ENCODE measurements at places on chromosomes 11 and 22.

GRCh38 chr11:118295815-118296454 lies 8.6 kb upstream of the CD3E start:
- peak; percentile 15 for DNase-seq

GRCh38 chr11:48017105-48017830 lies 36.9 kb downstream of the PTPRJ start:
- DNase-seq = no peak

DNA sequence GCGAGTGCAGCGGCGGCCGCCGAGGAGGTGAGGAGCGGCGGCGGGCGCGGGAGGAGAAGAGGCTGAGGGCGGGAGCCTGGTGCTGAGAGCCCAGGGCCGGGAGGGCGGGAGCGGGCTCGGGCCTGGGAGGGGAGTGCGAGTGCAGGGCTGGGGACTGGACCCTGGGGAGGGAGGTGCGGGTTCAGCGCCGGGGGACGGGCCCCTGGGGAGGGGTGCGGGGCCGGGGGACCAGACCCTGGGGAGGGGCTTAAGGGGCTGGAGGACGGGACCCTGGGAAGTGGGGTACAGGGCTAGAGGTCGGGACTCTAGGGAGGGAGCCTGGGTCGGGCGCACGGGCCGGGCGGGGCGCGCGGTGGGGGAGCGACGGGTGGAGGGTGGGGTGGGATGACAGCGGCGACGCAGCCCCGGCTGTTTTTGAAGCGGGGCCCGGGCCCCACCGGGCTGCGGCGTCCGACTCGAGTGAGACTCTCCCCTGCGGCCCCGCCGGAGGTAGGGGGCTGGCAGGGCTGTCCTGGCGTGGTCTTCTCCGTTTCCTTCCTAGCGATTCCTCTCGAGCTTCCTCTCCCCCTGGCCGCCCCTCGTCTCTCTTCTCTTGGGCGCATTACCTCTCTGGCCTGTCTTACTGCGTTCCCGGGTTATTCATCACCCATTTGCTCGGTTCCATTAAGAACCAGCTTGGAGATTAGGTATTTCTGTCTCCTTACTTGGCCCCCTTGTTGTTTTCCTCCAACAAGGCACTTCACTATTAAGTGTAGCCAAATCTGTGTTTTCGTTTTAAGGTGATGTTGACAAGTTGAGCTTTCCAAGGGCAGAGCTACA lies 754 bp downstream of the NUP50 start:
- DNase-seq = peak; percentile 23

GRCh38 chr11:6655790-6656583 lies at the start of gene DCHS1:
Gene DCHS1 (minus strand): TSS chr11:6655809. CDS start chr11:6641613, 14,196 bp downstream.
- DNase-seq = no peak

DNA sequence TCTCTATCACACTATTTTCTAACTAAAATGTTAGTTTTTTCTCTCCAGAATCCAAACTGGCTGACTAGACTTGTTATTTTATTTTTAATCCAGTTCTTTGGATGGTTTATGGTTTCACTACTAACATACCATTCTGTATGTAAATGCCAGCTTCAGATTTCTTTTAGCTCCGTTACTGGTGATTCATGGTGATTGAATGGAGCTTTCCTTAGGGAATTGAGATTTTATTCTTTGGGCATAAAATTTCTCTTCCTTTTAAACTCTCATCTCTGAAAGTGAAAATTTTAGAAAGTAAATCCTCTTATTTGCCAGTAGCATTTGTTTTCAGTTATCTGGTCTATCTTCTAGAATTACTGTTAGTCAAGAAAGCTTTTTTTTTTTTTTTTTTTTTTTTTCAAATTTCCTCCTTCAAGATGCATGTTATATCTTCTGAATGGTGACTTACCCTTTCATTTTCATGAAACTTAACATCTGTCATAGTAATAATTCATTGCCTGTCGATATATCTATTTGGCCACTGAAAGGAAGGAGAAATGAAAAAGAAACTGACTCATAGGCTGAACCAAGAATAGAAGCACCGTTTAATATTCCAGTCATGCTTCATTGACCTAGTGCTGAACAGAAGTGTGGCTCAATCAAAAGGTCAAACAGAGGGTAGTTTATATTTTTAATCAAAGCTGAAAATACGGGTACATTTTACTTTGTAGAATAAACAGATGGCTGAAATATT lies 6.4 kb downstream of the ENDOD1 start:
- peak; percentile 74 for DNase-seq

DNA sequence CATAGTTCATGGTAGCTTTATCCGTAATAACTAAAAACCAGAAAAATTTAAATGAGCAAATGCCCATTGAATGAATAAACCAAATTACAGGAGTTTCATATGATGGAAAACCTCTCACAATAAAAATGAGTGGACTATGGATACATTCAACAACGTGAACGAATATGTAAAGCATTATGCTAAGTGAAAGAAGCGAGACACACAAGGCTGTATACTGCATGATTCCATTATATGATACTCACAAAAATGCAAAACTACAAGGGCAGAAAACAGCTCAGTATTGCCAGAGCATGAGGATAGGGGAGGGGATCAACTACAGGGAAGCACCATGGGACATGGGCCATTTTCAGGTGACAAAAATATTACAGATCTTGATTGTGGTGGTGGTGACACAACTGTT lies 22.2 kb downstream of the DDI1 start:
- DNase-seq = no peak

GRCh38 chr22:24147666-24148065 lies 33.6 kb upstream of the SUSD2 start:
- no peak for DNase-seq

- no peak for DNase-seq
These were observed 335.0 kb downstream of the CADM1 start for GRCh38 chr11:115169251-115169650.

- peak; percentile 44 for DNase-seq
These were observed 31.3 kb upstream of the LRRC55 start for GRCh38 chr11:57150454-57150917.

- DNase-seq = peak; percentile 61
These were observed 179.6 kb upstream of the ISX start for GRCh38 chr22:34886391-34886790.

- peak; percentile 50 for DNase-seq
These were observed 116.0 kb upstream of the TIMP3 start for GRCh38 chr22:32685512-32685911.

DNA sequence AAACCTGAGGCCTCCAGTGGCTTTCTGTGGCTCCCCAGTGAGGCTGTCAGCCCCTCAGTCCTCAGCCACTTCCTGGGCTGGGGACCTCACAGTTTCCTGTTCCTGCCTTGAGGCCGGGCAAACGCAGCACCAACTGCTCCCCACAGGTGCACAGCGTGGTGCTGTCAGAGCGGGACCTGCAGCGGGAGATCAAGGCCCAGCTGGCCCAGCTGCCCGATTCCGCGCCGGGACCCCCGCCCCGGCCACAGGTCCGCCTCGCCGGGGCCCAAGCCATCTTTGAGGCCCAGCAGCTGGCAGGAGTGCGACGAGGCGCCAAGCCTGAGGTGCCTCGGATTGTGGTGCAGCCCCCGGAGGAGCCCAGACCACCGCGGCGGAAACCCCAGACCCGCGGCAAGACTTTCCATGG lies 5.4 kb downstream of the TBC1D10C start:
- no peak for DNase-seq

DNA sequence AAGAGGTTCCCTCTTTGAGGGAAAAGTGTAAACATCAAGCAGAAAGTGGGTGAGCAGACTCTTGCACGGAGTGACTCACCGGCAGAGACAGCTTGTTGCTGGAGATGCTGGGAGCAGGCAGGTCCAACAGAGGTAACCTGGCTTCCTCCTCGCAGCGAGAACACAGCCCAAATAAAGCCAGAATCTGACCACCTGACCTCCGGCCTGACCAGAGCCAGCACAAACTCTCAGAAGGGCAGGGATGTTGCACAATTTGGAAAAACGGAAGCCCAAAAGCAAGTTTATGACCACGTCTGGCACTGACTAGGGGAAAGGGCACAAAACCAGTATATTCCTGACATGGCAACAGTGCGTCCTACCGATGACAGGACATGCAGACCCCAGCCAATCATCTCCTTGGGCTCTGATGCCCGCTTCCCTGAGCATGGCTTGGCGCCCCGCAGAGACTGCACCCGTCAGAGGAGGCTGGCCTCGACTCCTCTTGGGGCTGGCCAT lies 5.4 kb downstream of the SMCO4 start:
- peak; percentile 52 for DNase-seq

GRCh38 chr22:46356496-46357480 lies 21.3 kb downstream of the TRMU start:
- no peak for DNase-seq

DNA sequence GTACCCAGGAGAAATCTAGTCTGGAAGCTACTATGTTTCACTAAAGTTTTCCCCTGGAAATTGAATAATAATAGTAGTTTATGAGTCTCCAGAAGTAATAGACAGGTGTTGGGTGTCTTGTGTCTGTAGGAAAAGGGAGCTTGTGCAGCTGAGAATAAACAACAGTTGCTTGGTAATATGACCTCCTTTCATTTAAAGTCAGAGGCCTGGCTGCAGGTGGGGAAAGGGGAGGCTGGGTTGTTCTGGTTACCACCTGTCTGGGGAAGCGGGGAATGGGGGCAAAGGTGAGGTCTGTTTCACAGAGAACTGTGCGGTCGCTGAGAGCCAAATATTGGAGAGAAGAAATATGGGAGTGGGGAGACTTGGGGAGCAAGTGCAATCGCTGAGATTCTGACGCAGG lies 3.3 kb upstream of the GRAMD1B start:
- no peak for DNase-seq

GRCh38 chr11:60813324-60813723 lies 28.2 kb downstream of the MS4A10 start:
- no peak for DNase-seq

DNA sequence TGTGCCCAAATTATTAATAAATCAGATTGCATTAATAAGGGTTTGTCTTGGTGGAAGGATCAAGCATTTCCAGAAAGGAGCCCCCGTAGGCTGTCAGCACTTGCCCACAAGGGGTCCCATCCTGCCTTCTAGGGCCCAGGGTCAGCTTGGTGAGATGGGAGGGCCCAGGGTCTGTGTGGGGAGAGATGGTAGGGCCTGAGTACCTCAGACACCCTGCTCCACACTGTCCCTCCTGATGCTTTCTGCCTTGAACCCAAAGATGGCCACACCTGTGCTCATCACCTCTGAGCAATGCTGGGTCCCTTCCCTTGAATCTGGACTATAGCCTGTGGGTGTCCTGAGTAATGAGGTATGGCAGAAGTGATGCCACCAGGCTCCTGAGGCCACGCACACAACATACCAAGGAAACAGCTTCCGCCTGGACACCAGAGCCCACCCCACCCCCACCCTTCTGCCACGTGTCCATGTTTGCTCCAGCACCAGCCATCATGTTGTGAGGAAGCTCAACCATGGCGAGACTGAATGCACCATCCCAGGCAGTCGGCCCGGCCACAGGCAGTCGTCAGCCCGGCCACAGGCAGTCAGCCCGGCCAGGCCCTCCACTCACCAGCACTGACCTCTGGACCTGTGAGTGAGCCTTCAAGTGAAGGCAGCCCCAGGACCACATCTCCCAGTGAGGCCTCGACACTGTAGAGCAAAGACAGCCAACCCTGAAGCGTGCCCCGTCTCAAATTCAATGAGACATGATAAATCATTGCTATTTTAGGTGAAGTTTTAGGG lies 6.8 kb downstream of the BET1L start:
- DNase-seq = no peak

GRCh38 chr11:133999355-133999754 lies 42.6 kb upstream of the IGSF9B start:
- no peak for DNase-seq

DNA sequence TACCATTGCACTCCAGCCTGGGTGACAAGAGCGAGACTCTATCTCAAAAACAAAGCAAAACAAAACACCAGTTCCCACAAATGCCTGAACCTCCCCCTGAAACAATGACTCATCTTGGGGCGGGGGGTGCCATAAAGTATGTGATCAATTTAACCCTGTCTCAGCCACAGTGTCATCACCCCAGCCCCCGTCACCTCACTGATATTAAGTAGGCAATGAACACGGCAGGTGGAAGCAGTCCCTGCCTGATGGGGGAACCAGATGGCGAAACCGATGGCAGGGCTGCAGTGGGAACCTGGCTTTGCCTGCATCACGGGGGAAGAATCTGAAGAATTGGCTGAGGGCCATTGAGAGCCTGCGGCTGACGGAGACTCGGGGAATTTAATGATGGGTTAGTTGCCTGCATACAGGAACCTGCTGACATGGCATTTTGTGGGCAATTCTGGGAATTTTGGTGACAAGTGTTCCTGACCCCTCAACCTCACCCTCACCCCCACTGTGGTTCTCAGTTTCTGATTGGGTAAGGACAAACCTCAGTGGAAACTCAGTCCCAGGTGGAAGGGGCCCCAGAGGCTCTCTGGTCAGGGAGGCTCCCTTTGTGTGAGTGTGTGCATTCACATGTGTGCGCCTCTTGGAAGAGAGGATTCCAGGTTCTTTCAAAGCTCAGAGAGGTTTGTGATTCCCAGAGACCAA lies 39.1 kb upstream of the SHISAL1 start:
- DNase-seq = peak; percentile 88

- no peak for DNase-seq
These were observed 38.1 kb downstream of the DBX1 start for GRCh38 chr11:20122131-20122530.

GRCh38 chr11:76156971-76157427 lies 49.3 kb downstream of the WNT11 start:
- DNase-seq = no peak

Measured in fibroblast of lung (primary cell).